Stimulated activated CD4-positive, alpha-beta T cell treated with anti-CD3 and anti-CD28 coated beads, TNF-alpha, amount 100 ng/mL, for 48 hours (primary cell): ENCODE measurements at places on chromosomes 13 and 19.

DNA sequence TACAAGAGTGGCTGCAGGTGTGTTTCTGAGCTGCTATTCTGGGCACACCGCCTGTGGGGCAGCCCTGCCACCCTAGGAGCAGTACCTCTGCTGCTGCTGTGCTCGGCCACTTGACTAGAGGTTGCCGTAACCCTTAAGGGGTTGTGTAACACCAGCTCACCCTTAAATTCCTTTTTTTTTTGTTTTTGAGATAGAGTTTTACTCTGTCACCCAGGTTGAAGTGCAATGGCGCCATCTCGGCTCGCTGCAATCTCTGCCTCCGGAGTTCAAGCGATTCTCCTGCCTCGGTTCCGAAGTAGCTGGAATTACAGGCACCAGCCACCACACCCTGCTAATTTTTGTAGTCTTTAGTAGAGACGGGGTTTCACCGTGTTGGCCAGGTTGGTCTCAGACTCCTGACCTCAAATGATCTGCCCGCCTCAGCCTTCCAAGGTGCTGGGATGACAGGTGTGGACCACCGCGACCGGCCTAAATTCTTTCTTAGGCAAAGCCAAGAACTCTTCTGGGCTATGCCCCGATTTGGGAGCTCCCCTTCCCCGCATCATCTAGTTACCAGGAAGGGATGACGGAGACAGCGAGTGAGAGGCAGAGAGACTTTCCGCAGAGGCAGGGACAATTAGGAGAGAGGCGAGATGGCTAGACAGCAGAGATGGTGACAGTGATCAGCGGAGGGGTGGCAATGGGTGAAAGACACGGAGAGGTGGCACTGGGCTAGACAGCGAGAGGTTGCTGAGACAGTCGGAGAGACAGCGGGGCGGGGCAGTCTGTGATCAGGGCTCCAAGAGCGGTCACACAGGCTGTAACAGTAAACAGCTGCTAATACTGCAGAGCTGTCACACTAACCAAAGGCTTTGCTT, 4.4 kb upstream of the LILRA5 start:
- no peak for DNase-seq

DNA sequence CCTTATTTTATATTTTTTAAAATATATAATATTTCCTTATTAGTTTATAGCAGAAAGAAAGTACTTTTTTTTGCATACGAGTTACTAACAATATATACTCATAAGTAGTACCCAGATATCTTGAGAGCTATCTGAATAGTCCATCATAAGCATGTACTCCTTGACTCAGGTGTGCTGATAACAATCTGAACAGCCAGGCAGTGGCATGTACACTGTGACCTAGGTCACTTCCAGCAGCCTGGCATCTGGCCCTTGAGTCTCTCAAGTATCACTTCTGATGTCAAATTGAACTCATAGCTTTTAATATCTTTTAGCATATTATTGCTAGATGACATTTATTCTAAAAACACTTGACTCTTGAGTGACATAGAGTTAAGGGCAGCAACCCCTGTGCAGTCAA, 1576.7 kb downstream of the SLITRK1 start:
- no peak for DNase-seq

GRCh38 chr13:50322006-50322405, 306.8 kb downstream of the KCNRG start:
- no peak for DNase-seq

- DNase-seq = no peak
Observed at GRCh38 chr19:43148233-43148632, 38.1 kb downstream of the PSG5 start.

DNA sequence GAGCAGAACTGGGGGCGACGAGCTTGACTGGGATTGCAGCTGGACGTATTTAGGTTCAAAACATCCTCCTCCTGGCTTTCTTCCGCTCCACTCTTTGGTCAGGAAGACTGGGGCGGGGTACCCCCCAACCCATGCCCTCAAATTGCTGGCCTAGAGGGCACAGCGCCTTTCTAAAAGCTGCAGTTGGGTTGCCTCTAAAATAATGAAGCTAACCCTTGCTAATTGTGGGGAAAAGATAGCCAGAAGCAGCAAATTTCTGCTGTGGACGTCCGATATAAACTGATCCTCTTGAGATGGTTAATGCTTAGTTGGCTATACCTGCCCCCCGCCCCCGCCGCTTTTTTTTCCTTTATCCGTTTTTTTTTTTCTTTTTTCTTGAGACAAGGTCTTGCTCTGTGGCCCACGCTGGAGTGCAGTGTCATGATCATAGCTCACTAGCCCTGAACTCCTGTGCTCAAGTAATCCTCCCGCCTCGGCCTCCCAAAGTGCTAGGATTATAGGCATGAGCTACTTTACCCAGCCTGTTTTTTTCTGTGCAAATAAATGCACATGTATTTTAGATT, 754 bp upstream of the CHERP start:
- DNase-seq = no peak

DNA sequence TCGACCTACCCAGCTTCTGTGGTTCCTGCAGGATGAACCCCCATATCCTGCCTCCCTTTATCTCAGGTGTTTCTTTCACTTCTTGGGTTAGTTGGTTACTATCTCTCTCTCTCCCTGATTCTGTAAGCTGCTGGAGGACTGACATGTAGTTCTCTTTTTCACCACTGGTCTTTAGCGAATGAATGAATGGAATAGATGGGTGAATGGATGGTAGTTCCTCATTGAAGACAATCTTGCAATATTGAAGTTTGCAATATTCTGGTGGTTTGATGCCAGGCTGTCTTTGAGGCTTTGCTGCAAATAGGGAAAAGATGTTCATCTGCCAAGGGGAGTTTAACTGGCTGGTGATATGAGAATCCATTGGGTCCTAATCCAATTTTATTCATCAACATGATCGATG, 120.2 kb downstream of the UBL3 start:
- no peak for DNase-seq

- no peak for DNase-seq
Observed at GRCh38 chr13:40211586-40211968, 454.9 kb downstream of the FOXO1 start.

DNA sequence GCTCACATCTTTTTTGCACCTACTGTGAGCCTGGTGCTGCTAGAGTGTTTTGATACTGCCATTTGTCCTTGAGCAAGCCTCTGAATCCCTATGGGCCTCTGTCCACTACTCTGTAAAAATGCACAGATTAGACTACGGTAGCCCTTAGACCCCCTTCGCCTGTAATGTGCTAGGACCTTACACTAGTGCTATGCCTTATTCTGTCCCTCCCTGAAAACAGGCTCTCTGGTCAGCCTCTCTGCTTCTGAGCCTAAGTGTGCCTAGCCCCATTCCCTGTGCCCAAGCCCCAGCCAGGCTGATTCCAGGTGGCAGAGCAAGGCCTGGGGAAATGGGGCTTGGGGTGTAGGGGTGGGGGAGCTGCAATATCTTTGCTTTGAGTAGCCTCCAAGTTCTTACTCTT, 10.7 kb downstream of the HMGB1 start:
- DNase-seq = no peak

- DNase-seq = no peak
Observed at GRCh38 chr19:39684267-39684666, 20.0 kb upstream of the LGALS14 start.

- DNase-seq = no peak
Observed at GRCh38 chr13:93004919-93005318, 221.7 kb upstream of the GPC6 start.

GRCh38 chr13:86098511-86098910, 299.3 kb upstream of the SLITRK6 start:
- no peak for DNase-seq

- no peak for DNase-seq
Observed at GRCh38 chr13:70856711-70857110, 748.5 kb upstream of the KLHL1 start.

GRCh38 chr13:77429320-77430142, 102.6 kb upstream of the MYCBP2 start:
- DNase-seq = peak; percentile 54

DNA sequence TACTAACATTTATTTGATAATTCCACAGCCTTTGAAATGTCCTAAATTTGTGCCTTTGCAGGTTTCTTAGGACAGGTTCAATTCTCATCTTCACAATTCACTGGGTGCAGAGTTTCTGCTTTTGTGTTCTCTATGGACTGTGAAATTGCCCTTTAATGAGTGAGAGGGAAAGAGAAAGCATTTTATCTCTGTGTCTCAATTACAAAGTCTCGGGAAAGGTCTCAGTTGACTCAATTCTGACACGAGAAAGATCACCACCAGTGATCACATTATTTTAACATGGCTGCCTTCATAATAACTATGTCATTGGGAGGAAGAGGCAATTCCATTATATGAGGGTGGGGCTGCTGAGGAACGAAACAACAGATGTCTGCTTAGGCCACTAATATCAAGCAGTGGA, 26.2 kb upstream of the LRCH1 start:
- no peak for DNase-seq

- no peak for DNase-seq
Observed at GRCh38 chr19:7988307-7988706, 17.1 kb downstream of the ELAVL1 start.

- no peak for DNase-seq
Observed at GRCh38 chr13:98176777-98177608, at the start of gene RNF113B. TSS of gene RNF113B (minus strand) at chr13:98177269. CDS start at chr13:98177236, 33 bp downstream.

DNA sequence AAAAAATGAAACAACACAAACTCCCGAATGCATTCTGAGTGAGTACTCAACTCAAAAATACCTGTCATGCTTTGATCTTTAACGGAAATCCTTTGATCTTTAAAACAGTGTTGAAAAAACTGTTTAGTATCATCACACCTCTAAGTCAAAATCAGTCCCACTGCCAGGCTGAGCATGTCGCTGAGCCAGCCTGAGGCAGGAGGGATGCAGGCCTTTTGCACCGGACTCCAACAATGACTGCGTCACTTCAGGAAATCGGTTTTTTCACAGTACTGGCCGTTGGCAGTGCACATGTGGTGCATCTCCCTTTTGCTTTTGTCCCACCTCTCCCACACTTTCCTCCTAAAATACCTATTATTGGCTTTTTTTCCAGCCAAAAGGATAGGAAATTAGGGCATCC, 78.2 kb downstream of the SHISA2 start:
- no peak for DNase-seq

- no peak for DNase-seq
Observed at GRCh38 chr13:49146950-49147355, 73.2 kb upstream of the MLNR start.

DNA sequence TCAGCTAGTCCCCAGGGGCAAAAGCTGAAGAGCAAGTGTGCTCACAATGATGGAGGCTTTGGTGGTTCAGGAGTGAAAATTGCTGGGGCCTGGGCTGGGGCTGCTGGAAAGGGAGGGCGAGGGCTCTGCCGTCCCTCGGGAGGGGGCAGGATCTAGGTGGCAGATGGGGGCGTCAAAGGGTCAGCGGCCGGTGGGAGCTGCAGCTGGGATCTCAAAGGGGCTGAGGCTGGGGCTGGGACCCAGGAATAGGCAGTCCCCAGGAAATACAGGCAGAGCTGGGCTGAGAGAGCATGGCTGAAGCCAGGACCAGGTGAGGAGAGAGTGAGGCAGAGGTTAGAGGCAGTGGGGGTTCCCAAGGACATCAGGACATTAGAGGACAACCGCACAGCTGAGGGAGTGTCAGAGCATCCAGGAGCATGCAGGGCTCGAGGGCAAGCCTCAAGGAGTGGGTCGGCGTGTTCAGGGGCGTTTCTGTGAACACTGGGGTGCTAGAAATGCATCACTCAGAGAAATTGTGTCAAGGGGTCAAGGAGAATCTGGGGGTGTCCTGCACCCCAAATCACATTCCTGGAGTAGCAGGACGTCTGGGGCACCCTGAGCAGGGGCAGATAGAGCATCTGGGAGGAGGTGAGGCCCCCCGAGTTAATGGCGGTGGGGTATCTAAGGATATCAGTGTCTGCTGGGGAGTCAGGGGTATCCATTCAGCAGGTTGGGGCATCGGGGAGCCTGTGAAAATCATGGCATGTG, 1.2 kb upstream of the SYNE4 start:
- DNase-seq = no peak

GRCh38 chr13:100128373-100128772, 39.5 kb downstream of the PCCA start:
- no peak for DNase-seq

GRCh38 chr13:33274264-33274663, 11.3 kb downstream of the STARD13 start:
- DNase-seq = no peak

DNA sequence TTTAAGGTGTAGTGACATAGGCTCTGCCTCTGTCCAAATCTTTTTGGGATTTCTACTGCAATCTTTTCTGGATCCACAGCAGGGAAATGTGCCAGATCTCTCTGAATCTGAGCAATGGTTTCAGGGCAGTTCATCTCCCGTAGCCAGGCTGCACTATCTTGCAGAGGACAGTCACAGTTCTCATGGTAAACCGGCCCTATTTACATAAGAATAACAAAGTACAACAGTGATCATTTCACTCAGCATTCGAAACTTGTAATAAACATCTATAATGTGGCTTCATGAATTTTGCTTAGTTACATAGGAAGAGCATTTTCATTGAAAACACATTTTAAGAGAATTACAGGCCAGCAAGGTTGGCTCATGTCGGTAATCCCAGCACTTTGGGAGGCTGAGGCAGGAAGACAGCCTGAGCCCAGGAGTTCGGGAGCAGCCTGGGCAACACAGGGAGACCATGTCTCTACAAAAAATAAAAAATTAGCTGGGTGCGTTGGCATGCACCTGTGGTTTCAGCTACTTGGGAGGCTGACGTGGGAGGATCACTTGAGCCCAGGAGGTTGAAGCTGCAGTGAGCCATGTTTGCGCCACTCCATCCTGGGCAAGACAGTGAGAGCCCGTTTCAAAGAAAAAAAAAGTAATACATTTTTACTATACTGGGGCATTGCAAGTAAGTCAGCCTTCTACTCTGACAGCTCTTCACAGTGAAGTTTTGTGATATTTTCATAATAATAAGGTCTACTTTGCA, 5.0 kb downstream of the POGLUT2 start:
- DNase-seq = no peak

- no peak for DNase-seq
Observed at GRCh38 chr13:110359840-110360301, 52.8 kb downstream of the COL4A2 start.

- no peak for DNase-seq
Observed at GRCh38 chr13:106916329-106916976, 348.5 kb upstream of the ARGLU1 start.

- DNase-seq = no peak
Observed at GRCh38 chr19:46944918-46945628, 74.6 kb upstream of the NPAS1 start.

DNA sequence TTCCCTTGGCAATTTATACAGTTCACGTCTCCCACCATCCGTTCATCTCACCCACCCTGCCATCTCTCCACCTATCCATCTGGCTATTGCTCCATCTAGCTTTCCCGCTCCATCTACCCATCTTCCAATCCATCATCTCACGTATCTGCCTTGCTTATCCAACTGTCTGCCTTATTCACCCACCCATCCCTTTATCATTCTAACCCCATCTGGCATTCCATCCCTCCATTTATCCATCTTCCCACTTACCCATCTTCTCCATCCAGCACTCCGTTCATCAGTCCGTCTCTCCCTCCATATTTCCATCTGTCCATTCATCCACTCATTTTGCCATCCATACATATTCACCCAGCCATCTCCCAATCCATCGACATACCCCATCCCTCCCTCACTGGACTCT, 10.0 kb downstream of the RPS16 start:
- no peak for DNase-seq

- DNase-seq = no peak
Observed at GRCh38 chr13:27954406-27954851, 14.7 kb downstream of the CDX2 start.
